ENCODE measurements at places on chromosomes 4 and X.

- no peak for DNase-seq
Measured at GRCh38 chr4:87506974-87507701, 22.0 kb downstream of the SPARCL1 start.

DNA sequence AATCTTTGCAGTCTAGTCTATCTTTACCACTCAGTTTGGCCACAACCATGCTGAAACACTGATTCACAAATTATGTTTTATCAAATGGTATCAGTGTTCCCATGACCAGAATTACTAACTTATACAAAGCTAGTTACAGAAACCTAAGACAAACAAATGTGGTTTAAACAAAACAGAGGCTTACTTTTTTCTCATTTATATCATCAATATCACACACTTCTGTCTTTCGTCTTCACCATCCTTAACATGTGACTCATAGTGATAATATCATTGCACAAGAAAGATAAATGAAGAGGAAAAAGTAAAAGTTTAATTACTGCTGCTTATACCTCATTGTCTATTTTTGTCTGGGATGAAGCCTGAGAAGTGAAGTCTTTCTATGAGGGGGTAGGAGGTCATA lies 406.6 kb downstream of the PCDH10 start:
- no peak for DNase-seq

GRCh38 chr4:169345316-169345721 lies 74.6 kb upstream of the SH3RF1 start:
- no peak for DNase-seq

- DNase-seq = no peak
Measured at GRCh38 chr4:22463179-22463578, 52.7 kb downstream of the ADGRA3 start.

- DNase-seq = no peak
Measured at GRCh38 chrX:101274198-101274597, 16.9 kb downstream of the TAF7L start.

DNA sequence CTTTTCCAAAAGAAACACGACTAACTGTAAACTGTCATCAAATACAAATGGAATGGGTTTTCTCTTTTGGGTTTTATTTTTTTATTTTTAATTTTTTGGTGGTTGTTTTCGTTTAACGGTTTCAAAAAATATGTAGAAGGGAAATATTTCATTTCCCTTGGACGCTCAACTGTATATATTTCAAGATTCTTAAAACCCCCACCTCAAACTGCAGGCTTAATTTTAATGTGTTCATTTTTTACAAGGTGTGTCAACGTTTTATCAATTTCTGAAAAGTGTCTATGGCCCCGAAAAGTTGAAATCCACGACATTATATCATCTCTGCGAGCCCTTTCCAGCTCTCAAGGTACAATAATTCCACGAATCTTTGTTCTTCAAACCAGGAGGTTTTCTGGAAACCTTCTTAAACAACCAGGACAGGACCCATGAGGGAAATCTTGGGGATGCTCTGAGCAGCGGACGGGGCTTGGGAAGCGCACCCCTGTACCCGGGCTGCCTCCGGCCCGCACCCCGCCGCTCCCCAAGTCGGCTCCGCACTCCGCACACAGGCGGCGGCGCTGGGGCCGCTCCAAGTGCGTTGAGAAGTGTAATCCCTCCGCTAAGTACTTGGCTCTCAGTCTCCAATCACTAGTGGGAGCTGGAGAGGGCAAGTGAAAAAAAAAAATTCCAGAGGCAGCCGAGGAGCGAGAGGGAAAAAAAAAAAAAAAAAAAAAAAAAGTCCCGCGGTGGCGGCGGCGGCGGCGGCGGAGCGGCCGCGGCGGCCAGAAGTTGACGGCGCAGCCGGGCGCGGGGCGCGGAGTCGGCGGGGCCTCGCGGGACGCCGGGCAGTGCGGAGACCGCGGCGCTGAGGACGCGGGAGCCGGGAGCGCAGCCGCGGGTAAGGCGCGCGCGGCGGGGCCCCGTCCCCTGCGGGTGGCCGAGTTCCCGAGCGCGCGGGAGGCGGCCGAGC lies at the start of gene BMPR1B:
TSS of gene BMPR1B (plus strand) at position 764 of the 949 bp plus-strand sequence. CDS start 346,470 bp downstream, outside the sequence.
- no peak for DNase-seq

- DNase-seq = no peak
Measured at GRCh38 chrX:129781680-129782495, 2.1 kb downstream of the SASH3 start.

GRCh38 chr4:114926583-114926982 lies 186.8 kb downstream of the NDST4 start:
- DNase-seq = no peak

- DNase-seq = peak; percentile 58
Measured at GRCh38 chr4:123397144-123398065, 810 bp downstream of the SPRY1 start.

- DNase-seq = no peak
Measured at GRCh38 chrX:108735679-108736508, 469 bp downstream of the IRS4 start.

DNA sequence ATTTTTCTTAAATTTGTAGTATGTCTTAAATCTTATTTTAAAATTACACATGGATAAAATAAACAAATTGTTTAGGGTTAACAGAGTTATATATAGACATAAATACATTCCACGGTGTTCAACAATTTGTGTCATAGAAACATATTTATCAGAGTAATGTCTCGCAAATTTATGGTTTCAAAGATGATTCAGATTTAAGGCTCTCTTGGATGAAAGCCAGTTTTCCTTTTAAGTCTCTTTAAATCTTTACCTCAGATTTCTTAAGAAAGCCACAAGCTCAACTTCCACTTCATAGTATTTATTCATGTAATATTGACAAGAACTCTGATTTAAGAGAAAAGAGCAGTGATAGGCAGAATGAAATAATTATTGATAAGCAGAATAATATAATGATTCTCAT lies 1254.8 kb upstream of the ADGRL3 start:
- DNase-seq = no peak

GRCh38 chr4:88002786-88003185 lies 4.6 kb upstream of the PKD2 start:
- no peak for DNase-seq

- peak; percentile 75 for DNase-seq
Measured at GRCh38 chrX:53287493-53288138, 6.2 kb upstream of the IQSEC2 start.

DNA sequence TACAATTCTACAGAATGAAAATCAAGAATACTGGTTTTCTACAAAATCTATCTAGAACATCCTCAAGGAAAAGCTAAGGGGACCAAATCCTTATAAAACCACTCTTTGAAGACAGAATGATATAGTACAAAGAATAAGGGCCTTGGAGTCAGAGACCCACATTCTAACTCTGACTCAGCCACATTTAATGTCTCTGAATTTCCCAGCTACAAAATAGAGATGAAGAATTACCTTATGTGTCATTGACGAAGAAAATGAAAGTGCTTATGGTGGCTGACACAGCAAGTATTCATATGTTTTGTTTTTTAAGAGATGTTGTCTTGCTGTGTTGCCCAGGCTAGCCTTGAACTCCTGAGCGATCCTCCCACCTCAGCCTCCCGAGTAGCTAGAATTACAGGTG lies 35.9 kb upstream of the CXorf38 start:
- no peak for DNase-seq

- DNase-seq = no peak
Measured at GRCh38 chrX:30702736-30703135, 49.5 kb downstream of the GK start.

- no peak for DNase-seq
Measured at GRCh38 chr4:54157606-54158005, 57.6 kb downstream of the GSX2 start.

DNA sequence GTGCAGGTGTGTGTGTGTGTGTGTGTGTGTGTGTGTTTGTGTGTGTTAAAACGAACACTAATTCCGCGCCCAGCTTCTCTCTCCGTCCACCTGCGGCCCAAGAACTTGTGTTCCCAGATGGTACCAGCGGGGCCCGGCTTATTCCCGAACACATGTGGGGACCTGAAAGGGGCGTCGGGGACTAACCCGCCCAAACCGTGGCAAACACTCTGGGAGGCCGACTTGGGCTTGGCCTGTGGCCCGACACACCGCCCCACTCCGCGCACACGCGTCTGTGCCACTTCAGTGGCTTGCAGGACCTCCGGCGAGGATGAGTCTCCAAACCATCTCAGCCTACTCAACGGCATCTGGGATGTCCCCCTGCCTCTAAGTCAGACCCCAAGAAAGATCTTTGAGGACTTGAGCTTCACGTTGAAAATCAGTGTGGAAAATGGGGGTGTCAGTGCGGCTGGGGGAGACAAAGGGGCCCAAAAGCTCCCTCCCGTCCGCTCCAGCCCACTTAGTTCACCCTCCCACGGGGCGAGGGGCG lies 790 bp upstream of the HHIP start:
- DNase-seq = no peak

- DNase-seq = peak; percentile 58
Measured at GRCh38 chr4:87026800-87027495, 92.1 kb downstream of the AFF1 start.

- no peak for DNase-seq
Measured at GRCh38 chrX:109344678-109345077, 137.2 kb downstream of the GUCY2F start.

DNA sequence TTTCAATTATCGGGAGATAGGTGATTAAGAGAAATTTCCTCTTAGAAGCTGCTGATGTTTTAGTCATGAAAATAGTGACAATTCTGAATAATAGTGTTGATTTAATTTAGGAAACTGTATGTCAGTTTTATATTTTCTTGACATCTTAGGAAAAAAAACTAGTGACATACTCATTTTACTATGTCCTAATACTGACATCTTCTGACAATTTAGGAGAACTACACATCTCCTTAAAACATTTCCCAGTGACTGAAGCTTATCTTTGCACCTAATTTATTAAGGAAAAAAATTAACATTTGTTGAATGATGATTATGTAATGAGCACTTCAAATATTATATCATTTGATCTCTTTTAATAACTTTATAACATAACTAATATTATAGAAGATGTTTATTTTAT lies 42.0 kb upstream of the RBMXL3 start:
- DNase-seq = no peak

DNA sequence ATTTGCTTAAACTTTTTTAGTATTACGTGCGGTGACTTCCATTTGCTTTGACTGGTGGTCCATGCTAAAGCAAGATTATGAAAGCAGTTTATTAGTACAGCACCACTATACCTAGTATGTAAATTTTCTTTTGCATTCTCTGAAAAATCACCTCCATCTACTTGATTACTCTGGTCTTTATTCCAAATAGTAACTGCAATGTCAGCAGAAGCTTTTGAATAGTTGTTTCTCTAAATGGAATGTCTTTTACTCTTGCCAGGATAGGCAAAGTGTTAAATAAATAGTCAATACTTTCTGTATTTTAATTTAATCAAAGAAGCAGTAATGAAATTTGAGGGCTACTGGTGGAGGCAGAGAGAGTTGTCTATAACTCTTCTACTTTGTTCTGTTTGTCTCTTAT lies 167.2 kb upstream of the SLC4A4 start:
- no peak for DNase-seq

DNA sequence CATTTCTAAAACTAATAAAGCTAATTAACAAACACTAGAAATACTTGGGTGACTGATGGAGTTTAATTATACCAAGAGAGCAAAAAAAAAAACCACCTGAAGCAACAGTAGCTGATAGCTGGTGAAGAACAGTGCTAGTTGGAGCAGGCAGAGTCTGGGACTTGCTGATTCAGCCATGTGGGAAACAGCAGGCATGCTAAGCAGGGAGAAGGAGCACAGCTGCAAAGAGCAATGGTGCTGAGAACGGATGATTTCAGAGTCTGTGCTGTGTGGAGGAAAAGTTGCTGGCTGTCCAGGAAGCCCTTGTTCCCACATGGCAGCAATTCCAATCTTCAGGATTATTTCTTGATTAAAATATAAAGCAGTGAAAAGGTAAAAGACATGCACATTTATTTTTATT lies 68.8 kb downstream of the NPY1R start:
- no peak for DNase-seq

DNA sequence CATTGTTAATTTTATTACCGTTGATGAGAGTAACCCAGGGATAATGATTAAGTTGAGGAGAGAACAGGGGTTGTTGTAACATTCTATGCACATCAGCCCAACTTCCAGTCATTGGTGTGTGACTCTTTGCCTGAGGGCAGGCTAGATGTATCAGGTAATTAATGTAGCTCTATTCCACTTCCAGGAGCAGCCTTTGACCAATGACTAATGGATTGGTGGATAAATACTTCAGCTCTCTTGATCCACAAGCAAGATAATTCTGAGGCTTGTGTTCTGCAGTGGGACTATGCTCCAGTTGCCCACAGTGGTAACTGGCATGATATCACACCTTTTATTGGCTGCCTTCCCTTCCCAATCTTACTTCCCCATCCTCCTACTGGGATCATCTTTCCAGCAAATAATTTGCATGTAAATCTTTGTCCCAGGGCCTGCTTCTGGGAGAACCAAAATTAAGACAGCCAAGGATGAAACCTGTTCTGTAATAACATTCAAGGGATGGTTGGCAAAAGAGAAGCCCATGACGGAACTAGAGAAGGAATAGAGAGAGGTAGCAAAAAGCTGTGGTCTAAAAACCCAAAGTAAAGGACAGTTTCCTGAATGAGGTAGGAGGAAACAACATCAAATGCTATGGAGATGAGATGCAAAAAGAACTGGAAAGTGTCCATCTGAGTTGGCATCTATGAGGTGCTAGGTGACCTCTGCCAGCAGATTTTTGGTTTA lies 241.4 kb upstream of the RPS6KA3 start:
- no peak for DNase-seq

GRCh38 chr4:141761926-141762325 lies 125.5 kb downstream of the IL15 start:
- no peak for DNase-seq

DNA sequence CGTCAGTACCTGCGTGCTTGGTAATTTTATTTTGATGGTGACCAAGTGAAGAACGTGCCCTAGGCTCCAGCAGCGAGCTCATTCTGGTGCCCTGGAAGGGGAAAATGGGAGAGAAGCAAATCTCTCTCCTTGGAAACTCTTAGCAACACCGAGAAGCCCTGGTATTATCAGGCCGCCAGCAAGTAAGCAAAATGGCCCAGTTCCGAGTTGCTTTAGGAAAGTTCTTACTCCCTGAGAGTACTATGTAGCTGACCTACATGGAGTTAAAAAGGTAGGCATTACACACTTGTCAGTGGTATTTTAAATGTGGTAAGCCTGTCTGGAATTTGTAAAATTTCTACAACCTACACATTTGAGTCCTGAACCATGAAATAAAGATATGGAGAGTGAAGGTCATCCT lies 146.4 kb downstream of the CPEB2 start:
- no peak for DNase-seq

GRCh38 chr4:93657527-93657926 lies 171.0 kb upstream of the ATOH1 start:
- DNase-seq = no peak

GRCh38 chrX:110086916-110087484 lies 84.1 kb downstream of the TMEM164 start:
- DNase-seq = no peak

DNA sequence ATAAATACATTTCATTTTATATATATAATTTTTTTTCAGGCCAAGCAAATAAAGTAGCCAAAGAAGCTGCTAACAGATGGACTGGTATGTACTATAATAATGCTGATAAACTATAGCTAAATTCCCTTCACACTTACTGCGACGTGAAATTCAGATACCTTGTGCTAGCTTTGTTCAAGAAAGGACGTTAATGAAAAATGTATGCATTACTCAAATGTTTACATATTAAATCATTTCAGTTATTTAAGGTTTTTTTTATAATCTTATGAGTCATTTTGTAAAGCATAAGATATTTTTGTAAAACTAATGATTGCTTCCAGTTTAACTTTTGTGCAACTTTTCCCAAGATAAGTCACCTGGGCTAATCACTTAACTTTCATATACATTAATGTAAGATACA lies 57.2 kb upstream of the TMEM131L start:
- no peak for DNase-seq

- no peak for DNase-seq
Measured at GRCh38 chrX:108640817-108641216, 95.5 kb downstream of the IRS4 start.

- DNase-seq = no peak
Measured at GRCh38 chr4:22941688-22942375, 249.1 kb downstream of the GBA3 start.

Data from gastrocnemius medialis (tissue), 4 donors.